RPMI8226 (cell line): ENCODE measurements at places on chromosomes 2 and 18.
A peak's percentile ranks its signal among the peaks of the same experiment; 100 is the strongest.

- no peak for DNase-seq
Measured at GRCh38 chr2:54380670-54381069, 75.5 kb upstream of the SPTBN1 start.

- no peak for DNase-seq
Measured at GRCh38 chr2:167953776-167954175, 293.6 kb downstream of the STK39 start.

- no peak for DNase-seq
Measured at GRCh38 chr18:3983351-3983969, 471.6 kb downstream of the DLGAP1 start.

DNA sequence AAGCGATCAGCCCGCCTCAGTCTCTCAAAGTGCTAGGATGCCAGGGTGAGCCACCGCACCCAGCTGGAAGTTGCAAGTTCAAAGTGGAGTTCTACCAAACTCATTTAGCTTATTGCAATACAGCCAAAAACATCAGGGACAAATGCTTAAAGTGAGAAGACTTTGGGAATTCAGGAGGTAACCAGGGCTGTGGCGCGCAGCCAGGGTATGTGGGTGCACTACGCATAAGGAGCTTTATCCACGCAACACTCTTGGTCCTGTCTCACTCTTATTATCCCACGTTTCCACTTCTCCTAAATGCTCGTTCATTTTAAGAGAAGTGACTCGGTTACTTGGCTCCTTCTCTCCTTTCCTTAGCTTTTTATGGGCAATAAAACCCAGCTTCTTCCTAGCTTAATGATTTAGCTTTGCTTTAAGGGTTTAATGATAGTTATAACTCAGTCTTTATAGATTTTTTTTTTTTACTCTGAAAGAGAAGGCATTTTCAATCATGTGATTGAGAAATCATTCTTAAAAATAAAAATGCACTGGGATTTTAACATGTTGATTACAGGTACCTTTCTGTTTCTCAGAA is 199.8 kb downstream of the KCNE4 start:
- DNase-seq: no peak

DNA sequence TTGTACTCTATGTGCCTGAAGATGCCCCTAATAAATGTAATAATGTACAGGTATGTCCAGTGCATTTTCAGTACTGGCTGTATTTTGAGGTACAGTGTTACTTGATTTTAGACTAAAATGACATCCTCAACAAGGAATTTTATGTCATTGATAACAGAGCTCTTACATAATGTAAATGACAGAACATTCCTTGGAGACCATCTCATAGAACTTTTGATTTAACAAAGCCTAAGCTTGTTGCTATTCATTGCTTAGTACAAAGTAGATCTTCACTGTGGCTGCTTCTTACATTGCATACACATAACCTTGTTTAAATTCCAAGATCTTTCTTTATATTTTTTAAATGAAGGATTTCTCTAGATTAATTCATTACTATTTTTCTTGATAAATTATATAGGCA is 24.1 kb downstream of the DYNC1I2 start:
- no peak for DNase-seq

DNA sequence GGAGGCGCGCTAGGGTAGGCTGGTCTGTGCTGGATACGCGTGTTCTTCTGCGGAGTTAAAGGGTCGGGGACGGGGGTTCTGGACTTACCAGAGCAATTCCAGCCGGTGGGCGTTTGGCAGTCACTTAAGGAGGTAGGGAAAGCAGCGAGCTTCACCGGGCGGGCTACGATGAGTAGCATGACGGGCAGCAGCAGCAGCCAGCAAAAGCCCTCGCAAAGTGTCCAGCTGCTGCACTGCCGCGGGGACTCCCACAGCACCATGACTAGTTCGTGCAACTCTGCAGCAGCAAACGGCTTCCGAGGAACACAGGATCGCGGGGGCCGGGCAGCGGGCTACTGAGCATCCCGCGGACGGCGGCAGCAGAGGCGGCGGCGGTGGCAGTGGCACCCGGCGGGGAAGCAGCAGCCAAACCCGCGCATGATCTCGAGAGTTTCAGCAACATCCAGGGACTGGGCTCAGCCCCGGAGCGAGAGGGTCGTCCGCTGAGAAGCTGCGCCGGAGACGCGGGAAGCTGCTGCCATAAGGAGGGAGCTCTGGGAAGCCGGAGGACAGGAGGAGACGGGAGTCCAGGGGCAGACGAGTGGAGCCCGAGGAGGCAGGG is 368 bp downstream of the TMEFF2 start:
- DNase-seq: no peak

DNA sequence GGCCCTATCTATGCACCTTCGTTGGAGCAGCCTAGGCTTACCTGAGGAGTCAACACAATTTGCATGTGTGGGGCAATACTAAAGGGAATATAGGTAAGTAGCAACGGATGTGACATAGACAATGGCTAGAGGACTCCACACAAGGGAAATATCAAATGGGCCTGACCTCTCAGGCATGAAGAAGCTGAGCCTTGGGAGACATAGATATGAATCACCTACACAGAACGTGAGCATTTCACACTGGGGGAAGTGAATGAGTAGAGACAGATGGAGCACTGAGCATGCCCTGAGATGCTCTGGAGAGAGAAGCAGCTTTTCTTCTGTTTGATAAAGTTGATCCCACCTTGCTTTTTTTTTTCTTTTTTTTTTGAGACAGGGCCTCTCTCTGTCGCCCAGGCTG is 97.9 kb downstream of the ATL2 start:
- DNase-seq: no peak

DNA sequence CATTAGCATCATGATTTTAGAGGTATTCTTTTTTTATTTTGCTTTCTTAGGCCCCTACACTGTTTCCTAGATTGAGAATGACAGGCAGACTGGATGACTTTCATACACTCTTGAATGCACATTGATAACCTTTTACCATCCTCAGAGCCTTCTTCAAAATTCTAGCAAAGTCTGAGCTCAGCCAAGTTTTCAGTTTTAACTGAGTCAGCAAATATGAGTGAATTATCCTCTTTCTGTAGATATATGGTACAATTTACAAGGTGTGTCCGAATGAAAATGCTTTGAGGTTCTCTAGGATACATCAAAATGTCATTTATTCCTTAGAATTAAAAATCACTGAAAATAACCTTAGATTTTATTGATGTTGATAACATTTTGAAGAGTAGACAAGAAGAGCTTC is 1038.2 kb upstream of the POU3F3 start:
- no peak for DNase-seq

DNA sequence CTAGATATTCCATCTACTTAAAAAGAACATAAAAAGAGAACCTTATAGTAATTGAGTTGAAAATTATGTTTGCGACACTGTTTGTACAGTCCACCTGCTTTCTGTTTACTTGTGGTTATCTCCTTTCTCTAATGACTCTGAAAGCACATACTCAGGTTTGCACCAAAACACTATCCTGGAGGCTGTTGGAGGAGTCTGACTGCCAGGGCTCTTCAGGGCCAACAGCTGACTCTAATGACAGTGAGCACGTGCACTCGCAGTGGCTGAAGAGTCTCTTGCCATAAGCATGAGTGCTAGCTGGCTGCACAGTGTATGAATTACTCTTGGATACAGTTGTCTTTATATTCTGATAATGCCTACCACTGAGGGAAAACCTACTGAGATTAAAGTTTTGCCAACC is 16.7 kb upstream of the GLS start:
- DNase-seq: no peak

DNA sequence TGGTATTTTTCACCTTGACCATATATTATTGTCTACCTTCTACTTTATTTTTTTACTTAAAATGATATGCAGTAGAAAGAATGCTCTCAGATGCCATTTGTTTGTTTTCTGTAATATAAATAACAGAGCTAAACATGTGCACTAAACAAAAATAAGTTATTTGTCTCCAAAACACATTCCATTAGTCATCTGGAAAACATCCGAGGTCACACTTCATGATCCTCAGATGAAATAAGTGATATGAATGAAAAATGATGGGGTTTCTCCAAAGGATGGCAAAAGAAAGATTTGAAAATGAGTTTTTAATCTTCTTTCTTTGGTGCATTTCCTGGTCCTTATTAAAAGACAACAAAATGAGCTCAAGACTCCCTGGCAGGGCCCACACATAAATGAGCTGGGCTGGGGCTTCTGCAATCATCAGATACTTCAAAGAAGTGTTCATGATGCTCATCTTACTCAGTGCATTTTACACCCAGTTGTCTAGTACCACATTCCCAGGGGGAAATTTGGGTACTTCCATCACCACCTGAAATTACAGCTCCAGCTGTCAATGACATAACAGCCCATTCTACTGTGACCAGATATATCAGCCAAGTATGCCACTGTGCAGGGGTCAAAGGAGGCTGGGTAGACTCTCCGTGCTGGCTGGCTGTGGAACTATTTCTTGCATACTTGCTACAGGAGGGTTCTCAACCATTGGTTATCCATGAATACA is 283.5 kb downstream of the PID1 start:
- no peak for DNase-seq

- no peak for DNase-seq
Measured at GRCh38 chr2:37164757-37165156, 8.0 kb upstream of the EIF2AK2 start.

- no peak for DNase-seq
Measured at GRCh38 chr18:76055578-76055977, 439.5 kb downstream of the ZNF516 start.

- no peak for DNase-seq
Measured at GRCh38 chr2:226445216-226445861, 354.3 kb downstream of the IRS1 start.

GRCh38 chr2:168311261-168311910 is 64.0 kb upstream of the STK39 start:
- DNase-seq: peak; percentile 33

DNA sequence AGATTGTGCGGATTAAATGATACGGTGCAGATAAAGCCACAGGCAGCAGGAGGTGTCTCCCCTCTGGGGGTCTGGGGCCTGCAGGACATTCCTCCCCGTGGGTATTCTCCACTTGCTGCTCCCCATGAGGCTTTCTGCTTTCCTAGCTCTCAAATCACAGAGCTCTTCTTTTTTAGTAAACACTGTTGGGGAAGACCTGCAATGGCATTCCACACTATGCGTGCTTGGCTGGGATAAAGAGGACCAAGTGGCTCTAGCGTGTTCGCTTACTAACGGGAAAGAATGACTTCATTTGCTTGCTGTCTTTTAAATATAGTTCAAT is 146.5 kb downstream of the DDX1 start:
- DNase-seq: no peak

DNA sequence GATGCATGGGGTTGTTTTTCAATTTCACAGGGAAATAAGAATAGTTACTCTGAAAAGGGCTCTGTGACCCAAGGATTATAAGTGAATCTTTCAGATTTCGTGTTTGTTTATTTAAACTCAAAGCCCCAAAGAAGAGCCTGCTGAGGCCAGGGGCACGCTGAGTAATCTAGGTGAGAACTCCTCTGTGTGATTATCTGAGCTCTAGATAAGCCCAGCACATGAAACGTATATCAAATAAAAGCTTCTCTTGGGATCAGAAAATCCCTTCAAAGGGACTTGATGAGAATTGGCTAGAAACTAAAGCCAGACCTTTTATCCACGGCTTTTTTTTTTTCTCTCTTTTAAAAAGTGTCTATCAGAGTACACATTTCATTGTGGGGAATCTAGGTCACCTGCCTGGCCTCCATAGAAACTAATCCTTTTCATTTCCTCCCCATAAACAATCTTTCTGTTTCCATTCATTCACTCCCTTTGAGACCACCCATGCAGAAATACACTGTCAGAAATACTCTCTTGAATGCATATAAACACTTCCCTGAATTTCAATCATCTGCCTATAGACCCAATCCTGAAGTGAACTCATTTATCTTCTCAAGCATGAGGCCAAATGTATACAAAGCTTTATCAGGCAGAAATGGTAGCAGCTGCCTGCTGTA is 137.4 kb downstream of the RIT2 start:
- no peak for DNase-seq

DNA sequence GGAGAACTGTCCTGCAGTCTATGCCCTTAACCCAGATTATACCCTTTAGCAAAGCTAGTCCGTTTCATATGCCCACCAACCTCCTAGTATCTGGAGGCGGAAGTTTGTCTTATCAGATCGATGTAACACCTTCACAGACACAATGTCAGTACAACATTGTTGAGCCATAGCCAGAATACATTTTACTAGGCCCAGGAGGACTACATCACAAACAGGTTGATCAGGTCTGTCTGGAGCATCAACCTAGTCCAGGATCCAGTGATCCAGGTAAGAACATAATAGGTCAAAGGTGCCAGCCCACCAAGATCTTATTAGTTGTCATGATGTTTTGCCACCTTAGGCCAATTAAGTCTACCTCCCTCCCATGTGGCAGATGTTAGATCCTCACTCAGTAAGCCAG is 2.0 kb upstream of the TPRKB start:
- DNase-seq: no peak

DNA sequence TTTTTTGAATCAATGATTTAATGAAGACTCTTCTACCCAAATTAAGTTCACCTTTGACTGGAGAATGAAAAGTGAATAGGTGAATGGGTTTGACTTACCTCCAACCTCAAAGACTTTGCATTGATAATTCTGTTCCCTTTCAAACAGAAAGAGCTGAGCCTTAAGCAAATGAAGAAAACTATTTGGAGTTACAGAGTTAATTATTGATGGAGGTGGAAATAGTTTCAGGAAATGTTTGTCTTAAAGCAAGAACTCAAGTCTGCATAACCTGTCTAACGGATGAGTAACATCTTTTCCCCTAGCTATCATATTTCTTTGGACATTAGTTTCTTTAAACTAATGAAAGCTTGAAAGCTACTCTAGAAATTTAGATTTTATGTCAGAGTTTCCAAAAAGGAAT is 166.5 kb downstream of the CERS6 start:
- no peak for DNase-seq

- DNase-seq: no peak
Measured at GRCh38 chr2:33437297-33437696, 39.2 kb upstream of the RASGRP3 start.

- no peak for DNase-seq
Measured at GRCh38 chr2:233289648-233290047, 18.0 kb upstream of the SAG start.
